ENCODE measurements at places on chromosomes 6 and 20.

DNA sequence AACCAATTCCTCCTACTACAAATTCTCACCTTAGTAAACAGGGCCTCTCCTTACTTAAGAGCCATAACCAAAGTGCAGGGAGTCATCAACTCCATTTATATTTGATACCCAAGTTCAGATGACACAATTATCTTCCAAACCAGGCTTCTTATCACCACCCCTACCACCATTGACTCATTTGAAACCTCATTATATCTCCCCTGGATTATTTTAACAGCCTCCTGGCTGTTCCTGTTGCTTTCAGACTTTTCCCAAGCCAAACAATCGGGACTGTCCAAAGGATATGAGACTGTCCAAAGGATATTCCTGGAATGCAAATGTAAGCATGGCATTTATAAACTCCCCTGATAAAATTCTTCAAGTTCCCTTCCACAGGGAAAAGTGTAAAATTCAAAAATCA is 394.3 kb downstream of the MAFB start:
- DNase-seq = no peak

GRCh38 chr6:111711476-111711875 is 105.8 kb upstream of the TRAF3IP2 start:
- no peak for DNase-seq

GRCh38 chr6:105886066-105886813 is 199.9 kb upstream of the PRDM1 start:
- DNase-seq = peak; percentile 31

- DNase-seq = no peak
These were observed 13.4 kb upstream of the BTN3A2 start for GRCh38 chr6:26351544-26351953.
